Renal cortex interstitium (tissue), 15 donors: ENCODE measurements at places on chromosomes 4 and X. TPM values are rescaled to one million over a fixed set of nuclear protein-coding genes. Genes with fewer than 3 reads are reported as not detected.

The MAGEE2 gene
- polyA plus RNA-seq: 0.59 TPM

DNA sequence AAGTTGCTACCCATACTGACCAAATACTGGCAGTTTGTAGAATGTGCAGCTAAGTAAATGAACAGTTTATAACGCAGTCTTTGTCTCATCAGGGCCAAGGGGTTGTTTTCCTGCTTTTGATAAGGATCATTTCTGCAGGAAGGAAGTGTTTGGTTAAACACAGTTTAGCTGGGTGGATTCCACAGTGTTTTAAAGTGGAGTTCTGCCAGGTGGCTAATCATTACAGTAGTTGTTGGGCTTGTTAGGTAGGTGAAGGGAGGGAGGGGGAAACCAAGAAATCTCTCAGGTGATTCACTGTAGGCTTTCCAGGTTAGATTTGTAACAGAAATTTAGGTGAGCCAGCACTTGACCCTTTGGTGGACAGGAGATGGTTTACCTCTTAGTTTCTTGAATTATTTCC lies 58.1 kb downstream of the FNIP2 start:
- DNase-seq: no peak

DNA sequence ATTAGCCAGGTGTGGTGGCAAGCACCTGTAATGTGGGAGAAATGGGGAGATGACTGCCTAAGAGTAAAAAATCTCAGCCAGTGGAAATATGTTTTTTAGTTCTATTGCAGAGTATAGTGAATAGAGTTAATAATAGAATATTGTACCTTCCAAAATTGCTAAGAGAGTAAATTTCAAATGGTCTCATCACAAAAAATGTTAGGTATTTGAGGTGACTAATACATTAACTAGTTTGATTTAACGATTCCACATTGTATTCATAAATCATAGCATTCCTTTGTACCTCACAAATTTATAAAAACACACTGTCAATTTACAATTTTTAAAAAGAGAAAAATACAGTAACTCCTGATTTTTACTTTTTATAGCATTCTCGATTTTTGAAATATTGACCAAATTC lies 681.5 kb upstream of the EPHA5 start:
- DNase-seq: no peak

GRCh38 chr4:87353592-87353991 lies 30.9 kb upstream of the HSD17B13 start:
- no peak for DNase-seq

GRCh38 chr4:158808399-158808798 lies 39.6 kb downstream of the FNIP2 start:
- no peak for DNase-seq

- no peak for DNase-seq
Measured at GRCh38 chr4:33160126-33160525, 2440.0 kb downstream of the PCDH7 start.
